GM12892 (cell line): ENCODE measurements at places on chromosomes 4 and X.

GRCh38 chr4:74364652-74365491 is at the start of gene EREG:
Gene EREG, plus strand, starts transcription at chr4:74365145. Its CDS starts 164 bp downstream, at chr4:74365309.
- DNase-seq, result no peak

- no peak for DNase-seq
These were observed 5.6 kb upstream of the CT47C1 start for GRCh38 chrX:119067023-119067739.

DNA sequence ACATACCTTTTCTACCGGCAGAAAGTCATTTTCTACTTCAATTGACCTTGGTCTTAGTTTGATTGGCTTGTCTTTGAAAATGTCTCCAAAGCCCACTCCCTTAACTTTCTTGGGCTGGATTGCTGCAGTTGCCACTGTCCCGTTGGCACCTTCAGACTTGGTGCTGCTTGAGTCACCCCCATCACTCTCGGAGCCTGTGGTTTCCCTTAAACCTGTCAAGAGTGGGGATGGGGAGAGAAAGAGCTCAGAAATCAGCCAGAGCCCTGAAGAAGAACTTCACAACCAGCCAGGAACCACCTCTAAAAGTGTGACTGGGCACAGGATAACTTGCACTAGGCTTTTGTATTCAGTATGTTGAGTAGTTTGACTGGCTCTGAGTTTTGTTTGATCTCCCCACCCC is 168.5 kb upstream of the MAP3K15 start:
- no peak for DNase-seq

DNA sequence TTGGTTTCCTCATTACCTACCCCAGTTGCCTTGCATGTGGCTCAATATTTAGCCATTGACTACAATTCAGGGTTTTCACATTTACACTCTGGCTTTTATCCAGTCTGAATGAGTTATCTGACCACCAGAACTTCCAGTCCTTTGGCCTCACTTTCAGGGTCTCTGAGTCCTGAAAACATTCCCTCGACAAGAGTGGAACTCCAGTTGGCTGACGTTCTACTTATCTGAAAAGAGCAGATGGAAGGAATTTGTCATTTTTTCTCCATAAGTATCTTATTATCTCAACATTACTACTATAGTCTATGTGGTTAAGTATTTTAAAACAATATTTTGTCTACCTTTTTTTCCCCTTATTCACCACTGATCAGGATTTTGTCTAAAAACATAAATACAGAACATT is 5.2 kb upstream of the CASP6 start:
- no peak for DNase-seq

- no peak for DNase-seq
These were observed 1337.3 kb downstream of the PCDH18 start for GRCh38 chr4:136194962-136195361.

GRCh38 chr4:99856166-99856565 is 38.1 kb downstream of the LAMTOR3 start:
- DNase-seq, result no peak

- DNase-seq, result no peak
These were observed 72.3 kb upstream of the TNMD start for GRCh38 chrX:100512471-100512870.

DNA sequence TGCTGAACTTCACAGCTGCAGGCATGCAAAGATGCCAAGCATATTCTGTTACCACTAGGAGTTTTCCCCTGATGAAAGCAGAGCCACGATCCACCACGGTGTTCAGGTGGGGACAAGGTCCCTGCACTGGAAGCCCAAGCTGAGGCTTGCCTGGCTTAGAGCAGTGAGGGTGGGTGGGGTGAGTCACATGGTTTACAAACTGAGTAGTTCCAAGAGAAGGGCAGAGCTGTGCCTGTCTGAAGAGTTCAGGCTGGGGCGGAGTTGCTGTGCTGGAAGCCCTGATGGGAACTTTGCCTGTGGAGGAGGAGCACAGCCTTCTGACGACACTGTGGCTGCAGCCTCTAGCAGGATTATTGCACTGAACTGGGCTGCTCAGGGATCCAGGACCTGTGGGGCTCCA is 45.5 kb downstream of the FAM9B start:
- no peak for DNase-seq

- DNase-seq, result no peak
These were observed 126.7 kb upstream of the TSPAN5 start for GRCh38 chr4:98784947-98785706.

- DNase-seq, result no peak
These were observed 1675.5 kb downstream of the STIM2 start for GRCh38 chr4:28536124-28536523.

DNA sequence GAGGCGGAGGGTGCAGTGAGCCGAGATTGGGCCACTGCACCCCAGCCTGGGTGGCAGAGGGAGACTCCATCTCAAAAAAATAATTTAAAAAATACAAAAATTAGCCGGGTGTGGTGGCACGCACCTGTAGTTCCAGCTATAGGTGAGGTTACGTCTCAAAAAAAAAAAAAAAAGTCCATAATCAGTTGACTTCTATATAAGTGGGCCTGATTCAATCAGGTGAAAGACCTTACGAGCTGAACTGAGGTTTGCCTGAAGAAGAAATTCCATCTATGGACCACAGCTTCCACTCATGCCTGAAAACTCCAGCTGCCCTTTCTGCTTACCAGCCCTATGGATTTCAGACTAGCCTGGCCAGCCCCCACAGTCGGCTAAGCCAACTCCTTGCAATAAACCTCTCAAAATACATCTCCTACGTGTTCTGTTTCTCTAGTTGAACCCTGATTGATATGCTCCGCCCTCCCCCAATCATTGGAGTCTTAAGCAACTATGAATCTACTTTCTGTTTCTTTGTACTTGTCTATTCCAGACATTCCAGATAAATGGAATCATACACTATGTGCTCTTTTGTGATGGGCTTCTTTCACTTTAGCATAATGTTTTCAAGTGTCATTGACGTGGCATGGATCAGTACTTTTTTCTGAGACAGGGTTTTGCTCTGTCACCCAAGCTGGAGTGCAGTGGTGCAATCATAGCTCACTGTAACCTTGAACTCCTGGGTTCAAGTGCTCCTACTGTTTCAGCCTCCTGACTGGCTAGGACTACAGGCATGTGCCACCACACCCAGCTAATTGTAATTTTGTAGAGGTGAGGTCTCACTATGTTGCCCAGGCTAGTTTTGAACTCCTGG is 36.6 kb downstream of the SAT1 start:
- no peak for DNase-seq

DNA sequence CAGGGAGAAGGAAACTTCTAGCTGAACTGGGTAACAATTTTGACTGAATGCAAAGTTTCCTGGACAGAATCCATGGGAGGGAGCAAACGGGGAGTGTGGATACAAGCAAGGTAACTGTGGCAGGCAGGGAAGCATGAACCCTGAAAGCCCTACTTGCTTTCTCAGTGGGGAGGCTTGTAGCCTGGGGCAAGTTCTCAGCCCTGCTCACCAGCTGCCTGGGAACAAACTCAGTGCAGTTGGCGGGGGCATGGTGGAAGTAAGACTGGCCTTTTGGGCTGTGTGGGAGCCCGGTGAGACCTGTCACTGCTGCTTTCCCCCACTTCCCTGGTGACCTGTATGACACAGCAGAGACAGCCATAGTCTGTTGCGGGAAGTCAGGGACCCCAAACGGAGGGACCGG is 14.0 kb upstream of the TEX13B start:
- DNase-seq, result no peak

GRCh38 chr4:138562544-138562991 is 320.4 kb upstream of the SLC7A11 start:
- no peak for DNase-seq

DNA sequence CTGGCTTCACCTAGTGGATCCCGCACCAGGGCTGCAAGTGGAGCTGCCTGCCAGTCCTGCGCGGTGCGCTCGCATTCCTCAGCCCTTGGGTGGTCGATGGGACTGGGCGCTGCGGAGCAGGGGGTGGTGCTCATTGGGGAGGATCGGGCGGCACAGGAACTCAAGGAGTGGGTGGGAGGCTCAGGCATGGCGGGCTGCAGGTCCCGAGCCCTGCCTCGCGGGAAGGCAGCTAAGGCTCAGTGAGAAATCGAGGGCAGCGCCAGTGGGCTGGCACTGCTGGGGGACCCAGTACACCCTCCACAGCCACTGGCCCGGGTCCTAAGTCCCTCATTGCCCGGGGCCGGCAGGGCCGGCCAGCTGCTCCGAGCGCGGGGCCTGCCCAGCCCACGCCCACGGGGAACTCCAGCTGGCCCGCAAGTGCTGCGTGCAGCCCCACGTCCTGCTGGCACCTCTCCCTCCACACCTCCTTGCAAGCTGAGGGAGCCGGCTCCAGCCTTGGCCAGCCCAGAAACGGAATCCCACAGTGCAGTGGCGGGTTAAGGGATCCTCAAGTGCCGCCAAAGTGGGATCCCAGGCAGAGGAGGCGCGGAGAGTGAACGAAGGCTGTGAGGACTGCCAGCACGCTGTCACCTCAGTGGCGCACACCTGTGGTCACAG is 27.6 kb upstream of the PGRMC1 start:
- no peak for DNase-seq

GRCh38 chrX:69238887-69239231 is 73.6 kb upstream of the PJA1 start:
- DNase-seq, result no peak

- no peak for DNase-seq
These were observed 39.5 kb downstream of the PCDH10 start for GRCh38 chr4:133188433-133189146.
